ENCODE measurements at places on chromosomes 4 and X.

- DNase-seq: no peak
Observed at GRCh38 chrX:106391284-106391911, 220.4 kb upstream of the RADX start.

DNA sequence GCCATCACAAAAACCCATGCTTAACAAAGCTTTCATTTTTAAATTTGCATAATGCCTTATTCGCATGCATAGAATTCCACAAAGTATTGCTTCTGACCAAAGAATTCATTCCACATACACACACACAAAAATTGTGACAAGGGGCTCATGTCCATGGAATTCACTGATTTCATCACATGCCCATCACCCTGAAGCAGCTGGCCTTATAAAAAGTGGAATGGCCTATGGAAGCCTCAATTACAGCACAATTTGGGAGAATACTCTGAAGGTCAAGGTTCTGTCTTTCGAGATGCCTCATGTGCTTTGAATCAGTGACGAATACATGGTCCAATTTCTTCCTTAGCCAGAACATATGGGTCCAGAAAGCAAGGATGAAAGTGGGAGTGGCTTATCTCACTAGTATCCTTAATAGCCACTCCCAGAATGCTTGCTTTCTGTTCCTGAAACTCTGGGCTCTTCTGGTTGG lies 165.7 kb downstream of the KDR start:
- DNase-seq: no peak

DNA sequence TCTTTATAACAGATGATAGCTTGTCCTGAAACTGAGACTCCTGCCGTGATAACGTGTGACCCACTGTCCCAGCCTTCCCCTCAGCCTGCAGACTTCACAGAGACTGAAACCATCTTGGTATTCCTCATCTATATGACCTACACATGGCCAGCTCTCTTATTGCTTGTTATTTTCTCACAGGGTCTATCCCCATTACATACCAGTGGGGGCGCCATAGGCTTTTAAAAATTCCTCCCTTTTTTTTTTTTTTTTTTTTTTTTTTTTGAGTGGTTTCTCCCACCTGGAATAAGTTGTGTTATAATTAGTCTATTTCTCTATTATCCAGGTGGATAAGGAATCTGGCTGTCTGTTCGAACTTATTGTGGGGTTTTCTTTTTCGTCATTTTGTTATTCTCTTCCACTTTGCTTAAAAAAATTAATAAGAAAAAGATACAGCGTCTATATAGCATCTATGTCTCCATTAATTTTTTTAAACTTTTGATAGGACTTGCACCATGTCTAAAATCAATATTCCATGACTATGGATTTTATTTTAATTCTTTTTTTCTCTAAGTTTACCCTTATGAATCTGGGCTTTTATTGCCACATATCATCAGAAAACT lies 47.2 kb downstream of the GYG2 start:
- no peak for DNase-seq

GRCh38 chr4:101198682-101199339 lies 148.5 kb downstream of the PPP3CA start:
- DNase-seq: no peak

DNA sequence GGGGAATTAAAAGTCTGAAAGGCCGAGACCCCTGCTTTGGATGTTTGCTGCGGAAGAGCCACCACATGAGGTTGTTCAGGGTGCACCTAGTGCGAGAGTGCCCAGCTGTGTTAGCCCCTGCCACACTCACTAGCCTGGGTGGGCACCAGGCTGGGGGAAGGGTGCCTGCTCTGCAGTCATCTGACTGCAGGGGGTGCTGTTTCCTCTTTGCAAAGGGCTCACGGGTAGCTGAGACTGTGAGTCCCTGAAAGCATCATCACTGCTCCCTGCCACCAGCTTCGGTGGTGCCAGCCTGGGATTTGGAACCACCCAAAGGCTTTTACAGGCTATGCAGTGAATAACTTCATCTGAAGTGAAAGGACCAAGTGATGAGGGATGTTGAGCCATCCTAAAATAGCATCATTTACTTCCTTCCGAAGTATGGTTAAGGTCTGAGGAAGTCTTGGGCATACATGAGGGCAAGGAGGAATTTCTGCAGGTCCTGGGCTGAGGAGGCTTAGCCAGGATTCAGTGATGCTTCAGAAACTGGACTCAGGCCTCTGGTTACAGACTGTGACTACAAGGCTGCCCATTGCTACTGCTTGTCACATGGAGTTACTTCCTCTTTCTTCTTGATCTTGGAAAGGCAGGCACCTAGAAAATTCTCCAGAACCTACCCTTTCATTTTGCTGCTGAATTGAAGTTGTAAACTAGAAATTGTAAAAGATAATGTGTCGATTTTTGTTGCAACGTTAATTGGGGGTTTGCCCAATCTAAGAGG lies 293.2 kb upstream of the PRPS2 start:
- DNase-seq: no peak

GRCh38 chr4:40976343-40976742 lies 226.6 kb downstream of the NSUN7 start:
- no peak for DNase-seq

GRCh38 chr4:38190717-38191178 lies 230.6 kb downstream of the PTTG2 start:
- DNase-seq: peak; percentile 6

- no peak for DNase-seq
Observed at GRCh38 chrX:119007189-119007770, 32.9 kb downstream of the LONRF3 start.

- DNase-seq: no peak
Observed at GRCh38 chr4:81960961-81961360, 412.8 kb downstream of the HNRNPD start.

- DNase-seq: no peak
Observed at GRCh38 chr4:69731847-69732246, 28.6 kb downstream of the SULT1B1 start.

DNA sequence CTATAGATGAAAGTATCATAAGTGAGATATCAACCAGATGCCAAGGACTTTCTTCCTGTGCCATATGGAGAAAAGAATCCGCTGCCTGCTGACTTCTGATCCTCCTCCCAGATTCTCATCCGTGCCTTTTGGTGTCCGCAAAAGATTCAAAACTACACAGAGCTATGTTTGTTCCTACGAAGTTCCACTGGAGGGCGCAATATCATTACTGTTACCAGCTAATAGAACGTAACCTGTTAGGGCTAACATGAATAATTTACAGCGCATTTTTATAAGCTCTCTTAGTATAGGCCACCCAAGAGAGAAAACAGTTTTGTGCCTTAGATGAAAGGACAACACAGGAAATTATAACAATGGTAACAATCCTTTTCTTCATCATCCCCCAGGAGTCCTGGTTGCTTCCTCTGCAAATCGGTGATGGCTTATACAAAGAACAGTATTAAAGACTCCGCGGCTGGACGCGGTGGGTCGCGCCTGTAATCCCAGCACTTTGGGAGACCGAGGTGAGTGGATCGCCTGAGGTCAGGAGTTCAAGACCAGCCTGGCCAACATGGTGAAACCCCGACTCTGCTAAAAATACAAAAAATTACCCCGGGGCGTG lies 22.8 kb upstream of the CENPVL3 start:
- no peak for DNase-seq

DNA sequence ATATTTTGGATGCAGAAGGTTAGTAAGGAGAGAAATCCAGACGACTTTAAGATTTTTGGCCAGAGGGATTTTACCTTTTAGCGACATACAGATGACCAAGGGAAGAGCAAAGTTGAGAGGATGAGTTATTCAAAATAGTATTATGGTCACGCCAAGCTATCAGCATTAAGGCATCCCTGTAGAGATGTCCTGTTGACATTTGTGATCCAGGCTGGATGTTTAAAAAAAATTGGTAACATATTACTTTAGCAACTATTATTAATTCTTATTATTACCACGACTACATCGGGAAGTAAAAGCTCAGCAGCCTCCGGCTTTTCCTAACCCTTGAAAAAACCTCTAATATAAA lies 562 bp upstream of the OSTC start:
- DNase-seq: no peak

DNA sequence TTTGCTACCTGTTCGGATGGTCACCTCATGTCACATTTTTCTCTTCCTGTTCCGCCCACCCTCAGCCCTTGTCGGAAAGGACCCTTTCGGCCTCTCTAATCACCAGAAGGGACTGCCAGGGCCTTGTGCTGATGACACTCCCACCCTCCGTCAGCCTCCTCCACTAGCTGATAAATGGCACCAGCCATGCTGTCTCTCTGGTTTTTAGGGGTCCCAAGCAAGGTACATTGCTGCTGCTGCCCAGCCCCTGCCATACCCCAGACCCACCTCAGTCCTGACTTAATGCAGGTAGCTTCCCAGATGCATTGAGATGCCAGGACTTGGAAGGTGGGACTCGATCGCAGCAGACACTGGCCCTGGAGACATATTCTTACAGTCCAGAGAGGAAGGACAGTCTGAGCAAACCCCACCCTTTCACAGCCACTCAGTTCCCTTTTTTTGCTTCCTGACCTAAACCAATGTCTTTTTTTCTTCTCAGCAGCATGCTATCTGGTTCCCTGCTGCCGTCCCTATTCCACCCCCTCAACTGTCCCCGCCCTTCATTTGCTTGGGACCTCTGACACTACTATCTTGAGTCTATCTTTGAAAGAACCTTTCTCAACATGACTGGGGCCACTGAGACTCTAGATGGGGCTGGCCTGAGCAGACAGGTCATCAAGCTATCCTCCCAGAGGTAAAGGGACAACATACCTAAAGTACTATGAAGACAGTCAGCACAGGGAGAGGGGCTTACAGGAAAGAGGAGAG lies at the start of gene BTK:
Gene BTK (minus strand): TSS at position 397 of the 747 bp plus-strand sequence. CDS start 10,907 bp downstream, outside the sequence.
- no peak for DNase-seq

GRCh38 chr4:19729886-19730651 lies 521.6 kb upstream of the SLIT2 start:
- no peak for DNase-seq

DNA sequence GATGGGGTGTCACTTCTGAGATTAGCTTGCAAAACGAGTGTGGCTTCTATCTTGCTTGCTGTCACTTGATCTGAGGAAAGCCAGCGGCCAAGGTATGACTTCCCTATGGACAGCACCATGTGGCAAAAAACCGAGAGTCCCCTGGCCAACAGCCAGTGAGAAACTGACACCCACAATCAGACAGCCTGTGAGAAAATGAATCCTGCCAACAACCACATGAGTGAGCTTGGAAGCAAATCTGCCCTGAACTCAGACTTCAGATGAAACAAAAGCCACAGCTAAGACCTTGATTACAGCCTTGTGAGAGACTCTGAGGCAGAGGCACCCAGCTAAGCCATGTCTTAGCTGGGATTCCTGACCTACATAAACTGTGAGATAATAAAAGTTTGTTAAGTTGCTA lies 45.5 kb downstream of the PPP1R2C start:
- no peak for DNase-seq

GRCh38 chrX:106955004-106955772 lies 35.0 kb downstream of the CLDN2 start:
- DNase-seq: no peak

GRCh38 chrX:54695816-54696487 lies 102.1 kb downstream of the ITIH6 start:
- no peak for DNase-seq

DNA sequence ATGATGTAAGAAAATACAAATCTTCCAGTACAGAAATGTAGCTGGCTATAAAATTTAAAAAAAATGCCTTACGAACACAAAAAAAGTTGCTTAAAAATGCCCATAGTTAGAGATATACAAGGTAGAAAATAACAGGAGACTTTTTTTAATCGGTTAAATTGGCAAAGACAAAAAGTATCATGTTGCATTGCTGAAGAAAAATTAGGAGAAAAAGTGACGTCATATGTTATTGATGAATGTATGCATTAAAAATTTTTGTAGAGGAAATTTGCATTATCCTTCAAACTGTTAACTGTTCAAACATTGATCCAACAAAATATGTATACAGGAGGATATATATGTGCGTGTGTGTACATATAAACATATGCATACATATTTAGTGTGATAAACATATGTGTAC lies 1634.4 kb upstream of the PCDH7 start:
- no peak for DNase-seq

DNA sequence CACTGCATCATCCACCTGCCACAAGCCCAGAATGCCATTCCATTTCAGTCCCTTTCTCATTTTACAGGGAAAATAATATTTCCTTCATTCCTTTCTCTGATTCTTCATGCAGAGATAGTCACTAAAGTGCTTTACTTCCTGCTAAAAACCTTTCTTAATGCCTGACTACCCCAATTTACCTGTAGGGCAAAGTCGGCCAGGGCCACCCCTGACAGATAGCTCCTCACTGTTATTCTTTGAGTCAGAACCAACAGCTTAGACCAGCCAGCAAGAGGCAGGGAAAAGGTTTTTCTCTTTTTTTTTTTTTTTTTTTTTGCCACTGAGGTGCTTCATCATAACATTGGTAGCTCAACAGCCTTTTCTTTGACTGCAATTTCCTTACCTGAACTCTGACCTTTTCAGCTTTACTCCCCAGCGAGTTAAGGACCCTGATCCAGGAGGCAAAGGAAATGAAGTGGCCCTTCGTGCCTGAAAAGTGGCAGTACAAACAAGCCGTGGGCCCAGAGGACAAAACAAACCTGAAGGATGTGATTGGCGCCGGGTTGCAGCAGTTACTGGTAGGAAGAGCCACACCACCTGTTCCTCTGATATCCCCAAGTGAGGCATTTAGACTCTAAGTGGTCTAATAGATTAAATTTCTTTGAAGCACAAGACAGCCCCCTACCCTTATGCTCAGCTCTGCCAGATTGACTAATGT lies 85.0 kb downstream of the ALPK1 start:
- no peak for DNase-seq

- no peak for DNase-seq
Observed at GRCh38 chrX:1327651-1328304, 8.8 kb upstream of the IL3RA start.

DNA sequence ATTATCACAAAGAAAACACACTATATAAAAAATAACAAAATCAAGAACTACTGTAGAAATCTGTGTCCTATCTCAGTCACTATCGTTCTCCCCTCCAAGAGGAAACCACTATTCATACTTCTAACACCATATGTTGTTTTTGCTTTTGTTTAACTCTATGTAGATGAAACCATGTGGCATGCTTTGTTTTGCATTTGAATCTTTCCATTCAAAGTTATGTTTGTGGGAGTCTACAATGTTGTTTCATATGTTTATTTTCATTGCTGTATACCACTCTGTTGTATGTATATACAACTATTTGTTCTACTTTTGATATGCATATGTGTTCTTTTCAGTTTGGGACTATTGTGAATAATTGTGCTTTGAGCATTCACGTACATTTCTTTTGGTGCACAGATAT lies 116.1 kb downstream of the PABPC4L start:
- DNase-seq: no peak

GRCh38 chr4:8439168-8439567 lies 1.4 kb downstream of the ACOX3 start:
- no peak for DNase-seq

DNA sequence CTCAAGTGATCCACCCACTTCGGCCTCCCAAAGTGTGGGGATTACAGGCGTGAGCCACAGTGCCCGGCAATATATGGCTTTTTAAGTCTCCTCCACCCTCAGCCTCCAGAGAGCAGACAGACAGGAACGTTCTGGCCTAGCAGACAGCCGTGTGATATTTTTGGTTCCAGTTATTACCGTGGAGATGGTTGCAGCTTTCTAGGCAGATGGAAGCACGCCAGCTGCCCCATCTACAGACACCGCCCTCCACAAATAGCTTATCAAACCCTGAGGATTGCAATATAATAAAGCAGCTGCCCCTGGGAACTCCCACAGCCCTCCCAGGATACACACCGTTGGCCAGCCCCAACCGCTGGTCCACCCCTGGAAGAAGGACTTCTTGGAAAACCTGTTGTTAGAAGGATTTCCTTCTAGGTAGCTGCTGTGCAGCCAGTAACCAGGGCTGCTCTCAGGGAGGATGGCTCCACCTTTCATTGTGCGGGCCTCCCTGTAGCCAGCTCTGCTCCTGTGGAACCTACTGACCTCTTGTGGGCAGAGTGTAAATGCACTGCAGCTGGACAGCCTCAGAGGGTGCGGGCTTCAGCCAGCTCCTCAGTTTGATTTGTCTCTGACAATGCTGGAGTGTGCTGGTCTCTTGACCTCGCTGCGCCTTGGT lies 44.0 kb downstream of the SLC25A5 start:
- no peak for DNase-seq

Data from GOT3 (cell line).